Stomach (tissue), 19 donors: ENCODE measurements at places on chromosomes 6 and 20. TPM values are rescaled to one million over a fixed set of nuclear protein-coding genes. Genes with fewer than 3 reads are reported as not detected.

The JPH2 gene
- 51.9 TPM for total RNA-seq

The EPPIN gene
- not detected for total RNA-seq

GRCh38 chr20:47349365-47350180 lies 6.9 kb downstream of the ZMYND8 start:
- DNase-seq: no peak

DNA sequence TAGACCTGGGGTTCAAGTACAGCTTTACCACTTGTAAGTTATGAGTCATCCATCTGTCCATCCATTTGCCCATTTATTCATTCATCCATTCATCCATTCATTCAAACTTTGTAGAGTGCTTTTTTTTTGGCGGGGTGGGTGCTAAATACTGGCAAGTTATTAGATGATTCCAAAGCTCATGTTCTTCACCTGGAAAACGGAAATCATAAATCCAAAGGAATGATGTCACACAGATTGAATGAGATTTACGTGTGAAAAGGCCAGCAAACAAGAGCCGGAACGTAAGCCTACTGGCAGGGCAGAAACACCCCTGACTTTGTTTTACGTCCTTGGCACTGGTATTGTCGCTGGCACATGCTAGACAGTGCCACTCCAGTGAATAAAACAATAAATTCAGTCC lies 480.9 kb upstream of the CHD6 start:
- no peak for DNase-seq

GRCh38 chr20:43983359-43983758 lies 68.7 kb downstream of the TOX2 start:
- DNase-seq: no peak
